Progenitor cell of endocrine pancreas (in vitro differentiated cells): ENCODE measurements at places on chromosomes 1 and 21. TPM values are rescaled to one million over a fixed set of nuclear protein-coding genes. Genes with fewer than 3 reads are reported as not detected.

The AKR7A3 gene
- total RNA-seq: 2.1 and 2.7 TPM in 2 replicates

The GSTM5 gene
- total RNA-seq: 2.8 and 2.9 TPM in 2 replicates

The MMEL1 gene
- 0.64 and 0.93 TPM in 2 replicates for total RNA-seq

The IL19 gene
- not detected in 2 replicates for total RNA-seq

The RNF186 gene
- total RNA-seq: 0.24 TPM in 1 of 2 replicates, not detected in the other

The CFAP74 gene
- total RNA-seq: 0.36 and 0.93 TPM in 2 replicates

The DIO1 gene
- 1.1 and 1.3 TPM in 2 replicates for total RNA-seq

The PTPRC gene
- not detected in 2 replicates for total RNA-seq

The MNDA gene
- not detected in 2 replicates for total RNA-seq

The LRRC39 gene
- 1.1 and 1.8 TPM in 2 replicates for total RNA-seq

The LYPLA2 gene
- total RNA-seq: 109 and 115 TPM in 2 replicates

The UTS2 gene
- total RNA-seq: not detected in 2 replicates

The GPR52 gene
- total RNA-seq: 0.89 and 0.93 TPM in 2 replicates

The TRIM46 gene
- 21.1 and 25.7 TPM in 2 replicates for total RNA-seq

The LY9 gene
- not detected in 2 replicates for total RNA-seq

The EVA1C gene
- not detected in 2 replicates for total RNA-seq

The CD101 gene
- 2.8 and 3.3 TPM in 2 replicates for total RNA-seq

The CA6 gene
- not detected in 2 replicates for total RNA-seq

The CD1B gene
- not detected in 2 replicates for total RNA-seq

The KCNH1 gene
- total RNA-seq: 0.22 and 0.38 TPM in 2 replicates

The PKLR gene
- total RNA-seq: 0.16 and 0.57 TPM in 2 replicates

The TINAGL1 gene
- 2.6 and 4.4 TPM in 2 replicates for total RNA-seq

The PADI1 gene
- not detected in 2 replicates for total RNA-seq

The CELA2A gene
- total RNA-seq: not detected in 2 replicates

The NUAK2 gene
- 4.5 and 5.6 TPM in 2 replicates for total RNA-seq

The SPRR3 gene
- total RNA-seq: not detected in 2 replicates

The OR6Y1 gene
- not detected in 2 replicates for total RNA-seq

The CLCA1 gene
- not detected in 2 replicates for total RNA-seq

The DNAJC6 gene
- 7.1 and 8.9 TPM in 2 replicates for total RNA-seq

The KCNJ9 gene
- not detected in 2 replicates for total RNA-seq

The BATF3 gene
- total RNA-seq: 0.53 and 0.55 TPM in 2 replicates

The NGF gene
- total RNA-seq: 1.8 and 2.2 TPM in 2 replicates

The OPTC gene
- not detected in 2 replicates for total RNA-seq

The TRAF3IP3 gene
- not detected in 2 replicates for total RNA-seq

The SHE gene
- not detected in 2 replicates for total RNA-seq

The SEMA4A gene
- total RNA-seq: 2.1 and 3.7 TPM in 2 replicates

The CFHR4 gene
- not detected in 2 replicates for total RNA-seq

The AMY2A gene
- total RNA-seq: not detected in 2 replicates

The ARMH1 gene
- total RNA-seq: 14.9 and 15.0 TPM in 2 replicates

The PRDX1 gene
- total RNA-seq: 308 and 331 TPM in 2 replicates

The CLCA4 gene
- total RNA-seq: not detected in 2 replicates

The L1TD1 gene
- 2.7 and 3.4 TPM in 2 replicates for total RNA-seq

The AMY1A gene
- not detected in 2 replicates for total RNA-seq

The HAX1 gene
- total RNA-seq: 51.0 and 52.3 TPM in 2 replicates

The GLUL gene
- total RNA-seq: 666 and 734 TPM in 2 replicates

The MLLT11 gene
- total RNA-seq: 29.5 and 30.0 TPM in 2 replicates

The EXO1 gene
- total RNA-seq: 12.5 and 16.2 TPM in 2 replicates

The PDPN gene
- total RNA-seq: 9.5 and 13.9 TPM in 2 replicates

The RNU1-1 gene
- total RNA-seq: 3,923 and 3,957 TPM in 2 replicates

The KIF26B gene
- 5.1 and 6.6 TPM in 2 replicates for total RNA-seq

The SLC25A33 gene
- total RNA-seq: 7.6 and 7.7 TPM in 2 replicates

The PDZK1 gene
- 25.0 and 26.2 TPM in 2 replicates for total RNA-seq
